ENCODE measurements at places on chromosomes 2 and 18.

DNA sequence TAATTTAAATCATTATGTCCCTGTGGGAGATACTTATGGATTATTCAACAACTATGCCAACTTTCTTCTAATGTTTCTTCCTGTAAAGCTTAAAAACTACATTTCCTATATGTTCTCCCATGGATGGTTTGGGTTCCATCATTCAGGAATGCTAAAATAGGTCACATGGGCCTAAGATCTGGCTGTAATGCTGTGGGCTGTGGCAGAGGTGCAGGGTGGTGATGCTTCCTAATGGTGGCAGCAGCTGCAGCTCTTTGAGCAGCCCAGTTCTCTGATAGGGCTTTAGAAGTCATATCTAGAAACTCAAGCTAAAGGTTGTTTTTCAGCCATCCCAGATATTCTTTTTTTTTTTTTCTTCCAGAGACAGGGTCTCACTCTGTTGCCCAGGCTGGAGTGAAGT lies 266.1 kb downstream of the ZNF385B start:
- no peaks in the 10 kb centered on the region for H3K27me3 ChIP-seq
- H3K4me3 ChIP-seq, result no peak overlapping the region
- H3K4me1 ChIP-seq, result no peaks in the 10 kb centered on the region
- no peaks in the 10 kb centered on the region for H3K36me3 ChIP-seq
- no peak for DNase-seq
- H3K27ac ChIP-seq, result no peak overlapping the region

- DNase-seq, result peak; percentile 75
- no peaks in the 10 kb centered on the region for H3K36me3 ChIP-seq
- H3K27me3 ChIP-seq, result no peaks in the 10 kb centered on the region
- H3K27ac ChIP-seq, result peak within 1 kb of the TSS; percentile 91
- peaks cover 34% of the 10 kb centered on the region for H3K4me1 ChIP-seq
Observed at GRCh38 chr18:48408727-48409590, at the start of gene ZBTB7C. TSS of gene ZBTB7C (minus strand) at chr18:48409383.

DNA sequence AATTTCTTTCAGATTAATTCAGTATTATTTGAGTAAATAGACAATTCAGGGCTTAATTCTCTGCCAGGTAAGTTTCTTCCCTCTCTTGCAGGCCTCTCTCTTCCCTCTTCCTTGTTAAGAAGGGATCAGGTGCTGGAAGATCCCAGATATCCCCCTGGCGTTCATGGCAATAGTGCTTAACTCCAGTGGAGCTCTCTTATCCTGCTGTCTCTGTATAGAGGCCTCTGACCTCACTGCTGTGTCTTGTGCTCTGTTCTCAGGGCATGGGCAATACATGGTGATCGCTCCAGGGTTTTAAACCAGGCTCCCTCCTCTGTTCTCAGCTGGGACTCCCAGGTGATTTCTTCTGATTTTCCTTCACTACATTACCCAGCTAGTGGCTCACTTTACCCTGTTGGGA lies 226.8 kb downstream of the MC4R start:
- no peak for DNase-seq
- H3K27me3 ChIP-seq, result no peaks in the 10 kb centered on the region
- no peaks in the 10 kb centered on the region for H3K36me3 ChIP-seq
- H3K27ac ChIP-seq, result no peak overlapping the region
- H3K4me1 ChIP-seq, result no peaks in the 10 kb centered on the region
- no peak overlapping the region for H3K4me3 ChIP-seq

DNA sequence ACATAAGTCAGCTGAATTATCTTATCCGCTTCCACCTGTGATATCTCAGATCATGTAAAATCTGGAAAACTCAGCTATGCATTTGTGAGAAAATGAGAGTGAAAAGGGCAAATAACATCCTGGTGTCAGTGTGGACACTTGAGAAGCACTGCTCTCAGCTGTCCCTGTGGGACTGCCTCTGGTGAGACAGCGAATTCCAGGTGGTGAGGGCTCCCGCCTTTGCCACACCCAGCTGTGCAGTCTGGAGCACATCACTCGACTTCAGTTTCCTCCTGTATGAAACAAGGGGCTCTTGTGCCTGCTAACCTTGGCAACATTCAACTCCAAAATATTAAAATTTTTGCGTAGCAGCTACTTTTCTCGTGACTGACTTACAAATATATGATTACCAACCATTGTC lies 194.9 kb upstream of the BOD1L2 start:
- H3K36me3 ChIP-seq, result no peaks in the 10 kb centered on the region
- no peaks in the 10 kb centered on the region for H3K27me3 ChIP-seq
- DNase-seq, result no peak
- H3K4me1 ChIP-seq, result no peaks in the 10 kb centered on the region

DNA sequence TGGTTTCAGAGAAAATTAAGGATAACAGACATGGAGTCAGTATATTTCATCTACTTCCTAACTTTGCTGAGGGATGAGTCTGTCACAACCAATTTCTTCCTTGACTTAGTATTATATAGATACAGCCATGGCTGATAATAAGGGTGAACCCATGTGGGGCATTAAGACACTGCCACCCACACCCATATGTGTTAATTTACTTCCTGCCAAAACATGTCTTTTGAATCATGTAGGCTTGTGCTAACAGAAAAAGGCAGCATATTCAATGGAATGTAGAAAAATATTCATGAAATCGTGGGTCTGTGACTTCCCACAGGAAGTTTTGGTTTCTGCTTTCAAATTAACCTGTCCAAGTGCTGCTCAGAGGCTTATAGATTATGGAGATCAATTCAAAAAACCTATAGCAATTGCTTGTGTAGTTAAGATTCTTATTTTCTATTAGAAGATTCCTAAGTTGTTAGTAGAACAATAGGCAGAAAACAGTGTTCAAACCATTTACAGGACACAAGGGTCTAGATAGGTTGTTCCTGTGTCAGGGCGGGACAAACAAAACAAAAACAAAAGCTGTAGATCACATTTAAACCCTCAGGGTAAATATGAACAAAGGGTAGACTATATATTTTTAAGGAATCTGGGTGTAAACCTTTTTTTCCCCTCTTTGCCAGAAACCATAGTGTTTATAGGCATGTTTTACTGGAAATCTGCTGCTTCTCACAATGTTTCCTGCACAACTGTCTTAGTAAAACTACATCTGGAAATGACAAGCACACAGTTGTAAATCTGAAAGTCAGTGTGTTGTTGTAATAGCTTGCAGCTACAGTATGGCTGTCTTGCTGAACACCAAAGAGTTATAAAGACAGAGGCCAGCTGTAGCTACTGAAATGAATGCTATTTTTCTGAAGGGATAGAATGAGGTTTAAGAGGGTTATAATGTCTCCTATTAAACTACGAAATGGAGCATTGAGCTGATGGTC lies 691.2 kb downstream of the EPHA4 start:
- H3K27me3 ChIP-seq, result no peaks in the 10 kb centered on the region
- no peaks in the 10 kb centered on the region for H3K36me3 ChIP-seq
- H3K27ac ChIP-seq, result no peak overlapping the region
- H3K4me3 ChIP-seq, result no peak overlapping the region
- H3K4me1 ChIP-seq, result no peaks in the 10 kb centered on the region
- DNase-seq, result no peak

DNA sequence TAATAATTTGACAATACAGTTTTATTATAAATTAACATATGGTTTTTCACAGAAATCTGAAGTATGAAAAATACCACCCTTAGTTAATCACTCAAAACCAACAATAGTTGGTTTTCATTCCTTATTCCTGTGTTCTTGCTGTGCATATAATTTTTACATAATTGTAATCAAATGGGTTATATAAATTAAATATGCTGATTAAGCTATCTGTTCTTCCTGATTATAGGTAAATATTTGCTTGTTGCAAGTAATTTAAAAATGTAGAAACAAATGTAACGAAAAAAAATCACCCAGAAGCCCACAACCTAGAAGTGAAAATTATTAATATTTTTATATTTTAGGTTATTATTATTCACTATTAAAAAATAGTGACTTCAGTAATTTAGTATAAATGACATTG lies 98.3 kb downstream of the ZNF804A start:
- DNase-seq, result no peak
- H3K27ac ChIP-seq, result no peak overlapping the region
- no peaks in the 10 kb centered on the region for H3K27me3 ChIP-seq
- no peaks in the 10 kb centered on the region for H3K36me3 ChIP-seq
- H3K4me1 ChIP-seq, result no peaks in the 10 kb centered on the region

DNA sequence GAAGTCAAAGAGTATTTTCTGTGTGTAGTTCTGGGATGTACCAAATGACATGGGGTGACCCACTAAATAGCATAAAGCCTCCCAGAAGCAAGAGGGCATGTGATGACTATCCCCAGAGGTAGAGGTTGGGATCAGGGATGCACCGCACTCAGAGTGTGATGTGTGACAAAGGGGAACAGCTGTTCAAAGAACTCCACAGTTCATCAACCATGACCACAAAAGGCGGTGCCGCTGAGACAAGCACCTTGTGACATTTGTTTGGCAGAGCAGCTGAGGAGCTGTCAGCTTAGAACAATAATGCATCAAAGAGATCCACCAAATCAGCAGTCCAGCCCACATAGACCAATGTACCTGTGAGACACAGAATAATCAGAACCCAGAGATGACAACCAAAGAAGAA lies 81.3 kb downstream of the VWC2L start:
- no peak overlapping the region for H3K4me3 ChIP-seq
- peaks cover 1% of the 10 kb centered on the region for H3K4me1 ChIP-seq
- no peak for DNase-seq

DNA sequence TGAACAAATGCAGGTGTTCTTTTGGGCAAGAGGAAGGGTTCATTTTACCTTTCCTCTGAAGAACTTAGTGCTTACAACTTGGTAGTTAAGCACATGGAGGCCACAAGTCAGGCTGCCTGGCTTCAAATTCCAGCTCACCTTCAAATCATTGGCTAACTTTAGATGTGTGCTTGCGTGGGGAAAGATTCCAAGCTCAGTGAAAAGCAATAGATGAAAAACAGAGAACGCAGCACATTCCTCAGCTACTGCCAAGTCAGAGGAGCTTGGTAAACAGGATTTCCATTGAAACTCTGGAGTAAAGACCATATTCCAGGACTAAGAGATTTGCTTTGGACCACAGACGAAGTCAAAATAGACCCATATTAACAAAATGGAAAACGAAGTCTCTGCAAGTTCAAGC lies 96.3 kb upstream of the ASB18 start:
- H3K4me1 ChIP-seq, result no peaks in the 10 kb centered on the region
- H3K27me3 ChIP-seq, result no peaks in the 10 kb centered on the region
- no peak for DNase-seq
- no peaks in the 10 kb centered on the region for H3K36me3 ChIP-seq

GRCh38 chr18:57466745-57467409 lies 31.7 kb downstream of the ONECUT2 start:
- no peak overlapping the region for H3K4me3 ChIP-seq
- H3K4me1 ChIP-seq, result peaks cover 13% of the 10 kb centered on the region
- no peak for DNase-seq
- no peaks in the 10 kb centered on the region for H3K27me3 ChIP-seq
- H3K36me3 ChIP-seq, result no peaks in the 10 kb centered on the region

Measured in tibial artery (tissue), 4 donors.